ENCODE measurements at places on chromosomes 6 and 20.

DNA sequence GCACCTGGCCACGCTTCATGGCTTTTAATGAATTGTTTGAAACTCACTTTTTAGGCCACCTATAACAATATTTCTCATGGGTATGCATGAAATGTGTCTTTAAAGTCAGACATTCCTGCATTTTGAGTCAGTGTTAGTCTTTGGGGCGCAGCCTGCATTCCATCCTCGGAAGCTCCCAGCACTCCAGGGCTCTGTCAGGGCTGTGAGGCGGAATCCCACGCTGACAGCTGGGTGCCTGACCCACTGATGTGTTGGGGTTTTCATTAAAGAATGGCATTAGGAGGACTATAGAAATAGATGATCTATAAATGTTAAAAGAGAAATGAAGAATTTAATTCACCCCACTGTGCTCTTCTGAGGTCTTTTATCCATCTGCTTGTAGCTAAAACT is 16.2 kb upstream of the CLDN20 start:
- no peak for DNase-seq

- DNase-seq: no peak
Observed at GRCh38 chr6:94570581-94570980, 1006.8 kb upstream of the MANEA start.

DNA sequence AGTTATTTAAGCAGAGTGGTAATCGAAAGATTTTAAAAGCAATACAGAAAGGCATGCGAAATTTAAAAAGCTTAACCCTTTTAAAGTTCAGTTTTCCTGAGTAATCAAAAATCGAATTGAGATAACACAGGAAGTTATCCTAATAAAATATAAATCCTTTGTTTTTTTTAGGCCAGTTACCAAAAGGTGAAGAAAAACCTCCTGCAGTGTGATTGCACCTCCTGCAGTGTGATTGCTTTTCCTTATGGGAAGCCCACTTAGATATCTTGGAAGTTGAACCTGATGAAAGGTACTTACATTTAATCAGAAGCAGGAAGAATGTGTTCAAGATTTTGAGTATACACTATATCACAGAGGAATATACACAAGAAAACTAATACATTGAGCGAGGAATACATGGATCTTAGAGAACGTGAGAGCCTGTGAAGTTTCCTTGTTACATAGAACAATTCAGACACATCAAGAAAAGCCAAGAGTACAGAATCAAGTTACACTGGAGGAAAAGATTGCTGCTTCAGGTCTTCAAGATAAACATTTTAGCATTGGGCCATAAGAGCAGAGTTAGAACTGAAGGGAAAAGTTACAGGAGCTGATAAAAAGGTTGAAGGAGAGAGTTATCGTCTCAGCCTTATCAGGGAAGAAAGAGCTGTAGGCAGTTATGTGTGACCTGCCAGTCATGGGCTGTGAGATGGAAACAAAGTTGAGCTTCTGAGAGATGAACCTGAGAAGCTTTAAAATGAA is 7.7 kb upstream of the TMEM181 start:
- no peak for DNase-seq

DNA sequence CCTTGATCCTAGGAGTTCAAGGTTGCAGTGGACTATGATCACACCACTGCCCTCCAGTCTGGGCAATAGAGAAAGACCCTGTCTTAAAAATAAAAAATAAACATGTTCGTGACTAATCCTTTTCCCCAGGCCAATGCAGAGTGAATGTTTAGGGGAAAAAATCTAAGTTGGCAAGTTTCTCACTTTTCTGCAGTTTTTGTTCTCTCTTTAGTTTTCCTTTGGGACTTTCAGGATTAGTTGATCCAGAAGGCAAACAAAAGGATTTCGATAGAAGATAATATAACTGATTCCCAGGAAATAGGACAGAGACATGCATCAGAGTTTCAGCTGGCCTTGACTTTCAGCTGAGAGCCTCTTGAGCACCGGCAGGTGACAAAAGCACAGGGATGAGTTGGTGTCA is 53.3 kb downstream of the SOD2 start:
- DNase-seq: no peak

DNA sequence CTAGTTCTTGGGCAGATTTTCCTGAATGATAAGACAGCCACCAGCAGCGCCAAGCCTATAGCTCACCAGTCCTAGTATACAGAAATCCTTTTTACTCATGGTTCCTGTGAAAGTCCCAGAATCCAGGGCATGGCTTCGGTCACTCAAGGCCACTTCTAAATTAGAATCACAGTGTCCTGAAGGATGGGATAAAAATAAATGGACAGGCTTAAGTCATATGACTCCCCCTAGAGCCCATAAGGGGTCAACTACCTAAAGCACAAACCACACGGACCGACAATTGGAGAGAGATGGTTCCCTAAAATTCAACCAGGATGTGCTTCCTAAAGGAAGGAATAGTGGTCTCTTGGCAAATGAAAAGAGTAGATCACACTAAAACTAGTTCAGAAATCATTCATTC is 404.1 kb upstream of the PLCB4 start:
- no peak for DNase-seq
